CD4-positive, alpha-beta T cell treated with Interleukin-21 for 1 hour (primary cell): ENCODE measurements at places on chromosomes 4 and X.

DNA sequence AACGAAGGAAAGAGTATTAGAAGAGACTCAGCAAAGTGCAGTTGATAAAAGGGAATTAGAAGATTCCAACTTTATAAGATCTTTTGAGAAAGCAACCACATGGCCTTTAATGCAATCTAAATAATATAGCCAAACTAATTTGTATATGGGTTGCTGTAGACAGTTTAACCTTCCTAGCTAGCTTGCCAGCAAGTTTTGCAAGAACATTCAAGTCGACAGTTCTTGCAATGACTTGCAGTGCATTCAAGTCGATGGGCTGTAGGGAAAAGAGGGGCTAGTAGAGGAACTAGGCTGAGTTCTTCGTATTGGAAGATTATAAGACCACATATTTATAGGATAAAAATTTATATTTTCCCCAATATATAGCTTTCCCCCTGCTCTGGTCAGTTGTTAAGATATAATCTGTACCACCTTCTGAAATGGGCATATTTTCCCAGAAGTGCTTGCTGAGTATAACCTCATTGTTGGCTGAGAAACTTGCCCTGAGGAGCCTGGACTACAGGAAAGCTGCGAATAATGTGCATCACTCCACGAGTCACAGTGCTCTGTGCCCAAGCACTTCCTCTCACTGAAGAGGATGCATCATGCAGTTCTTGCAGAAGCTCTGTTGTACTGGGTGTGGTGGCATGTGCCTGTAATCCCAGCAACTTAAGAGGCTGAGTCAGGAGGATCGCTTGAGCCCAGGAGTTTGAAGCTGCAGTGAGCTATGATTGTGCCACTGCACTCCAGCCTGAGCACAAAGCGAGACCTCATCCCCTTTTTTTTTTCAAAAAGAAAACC, 56.7 kb downstream of the DOCK11 start:
- no peak for DNase-seq

- DNase-seq = no peak
Measured at GRCh38 chr4:185817403-185817818, 5.4 kb upstream of the SORBS2 start.

GRCh38 chr4:16117164-16117563, 33.3 kb upstream of the PROM1 start:
- no peak for DNase-seq

DNA sequence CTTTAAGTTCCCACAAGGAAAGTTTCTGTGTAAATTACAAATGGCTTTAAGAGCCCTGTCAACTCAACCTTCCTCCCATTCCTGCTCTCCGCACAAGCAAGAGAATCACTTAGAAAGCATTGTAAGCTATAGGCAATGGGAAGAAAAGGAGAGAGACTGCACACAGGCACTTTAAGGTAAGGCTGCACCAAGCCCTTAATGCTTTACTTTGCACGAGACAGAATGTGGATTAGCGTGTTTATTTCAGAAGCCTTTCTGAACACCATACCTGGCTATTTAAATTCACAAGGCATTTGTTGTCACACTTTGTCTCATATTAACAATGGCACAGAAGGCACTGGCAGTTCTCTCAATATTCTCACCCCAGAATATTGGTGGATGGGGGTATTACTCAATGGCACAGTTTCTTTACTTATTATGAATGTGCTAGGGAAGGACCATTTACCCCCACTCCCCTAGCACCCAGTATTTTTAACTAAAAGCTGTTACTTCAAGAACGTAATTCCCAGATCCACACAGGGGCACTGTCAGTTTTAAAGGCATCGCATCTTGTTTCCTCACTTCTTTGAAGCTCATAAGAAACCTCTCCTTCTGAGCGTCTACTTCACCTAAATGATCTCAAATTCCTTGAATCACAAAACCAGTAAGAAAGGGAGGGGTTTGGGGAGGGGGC, 150.0 kb downstream of the MAML3 start:
- DNase-seq = no peak

DNA sequence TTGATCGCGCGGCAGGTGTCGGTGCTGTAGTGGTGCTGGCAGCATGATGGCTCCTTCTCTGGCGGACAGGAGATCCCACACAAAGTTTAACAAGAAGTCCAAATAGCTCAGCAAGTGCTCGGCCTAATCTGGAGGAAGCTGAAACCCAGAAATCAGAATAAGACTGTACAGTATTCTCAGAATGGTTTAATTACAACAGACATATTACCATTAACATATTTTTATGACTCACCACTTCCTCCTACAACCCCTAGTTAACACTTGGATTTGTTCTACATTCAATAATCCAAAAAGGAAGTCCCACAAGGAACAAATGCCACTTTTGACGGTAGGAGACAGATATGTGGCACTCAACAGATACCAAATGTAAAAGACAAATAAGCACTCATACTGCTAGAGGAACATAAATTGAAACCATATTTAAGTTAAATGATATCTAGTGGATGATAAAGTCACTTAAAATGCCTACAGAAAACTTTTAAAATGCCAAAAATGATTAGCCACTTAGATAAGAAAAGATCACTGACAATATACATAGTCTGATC, 91.2 kb downstream of the HUWE1 start:
- DNase-seq = no peak

GRCh38 chr4:147924604-147925412, 192.9 kb downstream of the ARHGAP10 start:
- DNase-seq = no peak

GRCh38 chrX:46039526-46039925, 505.7 kb downstream of the ZNF674 start:
- DNase-seq = no peak

DNA sequence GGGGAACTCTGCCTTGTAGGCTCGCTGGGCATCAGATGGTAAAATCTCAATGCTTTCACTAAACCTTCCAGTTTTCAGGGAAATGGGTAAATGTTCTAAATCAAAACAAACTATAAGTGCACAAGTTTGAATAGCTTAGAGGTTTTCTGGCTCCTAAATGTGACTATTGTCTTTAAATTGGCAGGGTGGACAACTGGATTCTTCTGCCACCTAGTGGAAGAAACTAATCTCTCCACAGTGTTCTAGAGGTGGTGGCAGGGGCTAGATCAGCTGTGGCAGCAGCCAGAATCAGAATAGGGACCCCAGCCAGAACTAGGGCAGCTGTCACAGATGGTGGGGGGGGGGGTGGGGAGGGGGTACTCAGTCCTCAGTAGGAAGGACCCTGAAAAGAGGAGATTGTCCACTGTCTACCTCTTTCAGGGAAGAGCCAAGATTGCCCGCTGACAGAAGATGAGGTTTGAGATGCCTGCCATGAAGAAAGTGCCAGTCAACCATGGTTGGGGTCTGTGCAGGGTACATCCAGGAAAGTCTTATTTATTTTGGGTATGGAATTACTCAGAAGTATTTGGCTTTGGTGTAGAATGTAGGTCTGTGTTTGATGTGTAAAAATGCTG, 201.4 kb downstream of the CCNG2 start:
- peak; percentile 17 for DNase-seq

DNA sequence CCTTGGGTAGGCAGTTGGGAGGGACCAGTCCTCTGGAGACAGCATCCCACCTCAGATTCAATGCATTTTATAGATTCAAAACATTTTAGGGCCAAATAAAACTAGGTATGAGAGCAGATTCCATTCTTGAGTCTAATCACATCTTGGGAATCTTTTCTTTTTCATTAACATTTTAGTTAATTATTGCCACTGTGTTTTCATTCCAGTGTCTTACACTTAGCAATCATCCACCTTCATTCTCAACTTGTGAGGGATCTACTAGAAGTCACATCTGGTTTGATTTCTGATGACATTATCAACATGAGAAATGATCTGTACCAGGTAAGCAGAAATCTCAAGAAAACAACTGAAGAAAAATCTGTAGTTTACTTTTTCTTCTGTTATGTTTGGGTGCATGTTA, 99.5 kb downstream of the NFKB1 start:
- DNase-seq = no peak

DNA sequence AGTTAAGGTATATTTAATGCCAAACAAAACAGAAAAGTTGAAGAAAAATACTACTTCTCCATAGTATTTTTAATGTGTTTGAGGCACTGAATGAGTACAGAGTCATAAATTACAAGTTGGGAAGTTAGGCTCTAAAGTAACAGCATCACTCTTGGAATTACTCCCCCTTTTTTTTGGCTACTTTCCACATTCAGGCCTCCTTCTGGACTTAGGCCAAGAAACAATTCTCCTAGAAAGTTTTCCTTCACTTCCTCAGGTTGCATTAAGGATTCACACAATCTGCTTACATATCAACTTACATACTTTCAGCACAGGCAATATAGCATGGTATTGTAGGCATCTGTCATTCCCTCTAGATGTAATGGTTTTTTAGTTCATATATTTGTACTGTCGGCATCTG, 52.1 kb downstream of the TMEM165 start:
- DNase-seq = no peak

DNA sequence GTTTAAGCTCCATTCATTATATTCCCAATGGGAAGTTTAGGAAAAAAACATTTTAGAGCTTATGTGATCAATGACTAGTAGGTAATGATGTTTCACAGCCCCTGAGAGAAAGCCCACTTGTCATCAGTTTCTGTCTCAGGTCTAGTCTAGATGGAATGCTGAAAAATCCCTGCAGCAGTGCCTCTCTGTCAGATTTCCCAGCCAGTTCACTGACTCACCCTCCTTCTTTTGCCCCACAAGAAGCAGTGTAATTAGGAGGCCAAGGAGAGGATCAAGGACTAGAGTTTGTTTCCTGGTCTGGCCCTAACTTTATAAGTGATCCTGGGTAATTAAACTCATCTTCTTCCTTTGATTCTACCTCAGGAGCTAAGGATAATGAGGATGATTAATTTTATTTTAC, 118.7 kb upstream of the ANXA3 start:
- DNase-seq = no peak

DNA sequence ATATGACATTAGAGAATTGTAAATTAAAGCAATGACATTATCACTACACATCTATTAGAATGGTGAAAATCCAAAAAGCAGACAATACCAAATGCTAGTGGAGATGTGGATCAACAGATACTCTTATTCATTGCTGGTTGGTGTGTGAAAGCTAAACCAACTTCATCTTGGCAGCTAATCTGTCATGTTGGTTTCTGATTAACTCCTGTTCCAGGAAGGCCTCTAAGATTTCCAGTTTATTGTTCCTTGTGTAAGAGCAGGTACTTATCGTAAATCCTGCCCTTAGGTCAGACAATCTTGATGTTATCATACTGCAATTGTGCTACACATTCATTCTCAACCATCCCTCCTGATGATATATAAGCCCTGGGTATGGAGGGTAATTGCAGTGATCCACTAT, 809.0 kb upstream of the DIAPH2 start:
- no peak for DNase-seq

GRCh38 chr4:161393602-161394001, 770.2 kb downstream of the FSTL5 start:
- DNase-seq = no peak

DNA sequence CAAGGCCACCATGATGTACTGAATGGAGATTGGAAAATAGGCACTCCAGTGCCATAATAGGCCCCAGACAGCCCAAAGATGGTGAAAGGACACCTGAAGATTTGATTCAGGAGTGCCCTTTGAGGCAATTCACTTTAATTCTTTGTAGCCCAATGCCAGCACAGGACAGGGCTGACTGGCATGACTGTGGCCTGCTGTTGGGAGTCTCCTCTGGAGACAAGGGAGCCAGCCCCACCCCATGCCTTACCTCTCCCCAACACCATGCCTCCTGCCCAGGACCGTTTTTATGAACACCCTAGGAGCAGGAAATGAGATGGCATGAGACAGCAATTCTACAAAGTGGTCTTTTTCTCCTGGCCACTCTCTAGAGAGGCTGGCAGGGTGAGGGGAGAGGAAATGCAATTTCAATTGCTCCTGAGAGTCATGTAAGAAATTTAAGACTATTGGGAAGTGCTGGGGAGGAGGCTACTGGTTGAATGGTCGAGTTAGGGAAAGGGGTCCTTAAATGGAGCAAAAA, 94.2 kb upstream of the MAMLD1 start:
- DNase-seq = no peak

DNA sequence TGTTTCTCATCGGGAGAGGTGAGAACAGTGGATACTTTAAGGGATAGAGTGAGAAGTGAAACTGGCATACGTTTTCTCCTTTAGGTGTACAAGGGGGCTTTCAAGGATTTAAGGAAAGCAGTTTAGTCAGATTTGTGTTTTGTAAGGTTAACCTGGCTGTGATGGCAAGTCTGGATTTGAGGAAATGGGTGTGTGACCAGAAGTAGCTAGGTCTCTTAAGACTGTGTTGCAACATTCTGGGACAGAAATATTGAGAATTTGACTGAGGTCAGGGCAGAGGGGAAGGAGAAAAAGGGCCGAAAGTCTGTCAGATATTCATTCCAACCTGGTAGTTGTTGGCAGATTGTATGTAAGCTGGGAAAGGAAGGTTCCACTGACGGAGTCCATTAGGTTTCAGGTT, 10.4 kb upstream of the GABRE start:
- DNase-seq = no peak

GRCh38 chrX:98654565-98654964, 1755.5 kb downstream of the PCDH19 start:
- no peak for DNase-seq

GRCh38 chrX:107654872-107655761, 26.8 kb downstream of the PRPS1 start:
- peak; percentile 69 for DNase-seq

DNA sequence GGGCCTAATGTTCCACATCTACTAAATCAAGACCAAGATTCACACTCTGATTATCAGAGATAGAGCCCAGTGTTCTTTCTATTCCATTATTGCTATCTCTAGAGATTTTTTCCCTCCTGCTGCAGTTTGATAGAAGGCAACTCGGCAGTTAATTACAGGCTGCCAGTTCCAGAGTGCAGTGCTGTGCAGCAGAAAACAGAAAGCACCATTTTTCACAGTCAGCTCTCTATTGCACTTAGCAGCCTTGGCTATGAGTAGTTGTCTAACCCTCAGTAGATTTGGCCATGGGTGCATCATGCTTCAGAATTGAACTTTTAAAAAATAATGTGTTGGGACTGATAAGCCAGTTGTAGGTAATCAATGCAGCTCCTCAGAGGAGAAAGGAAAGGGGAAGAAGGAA, 295.3 kb downstream of the MID1IP1 start:
- no peak for DNase-seq

- DNase-seq = no peak
Measured at GRCh38 chr4:149247164-149247563, 568.5 kb downstream of the IQCM start.

DNA sequence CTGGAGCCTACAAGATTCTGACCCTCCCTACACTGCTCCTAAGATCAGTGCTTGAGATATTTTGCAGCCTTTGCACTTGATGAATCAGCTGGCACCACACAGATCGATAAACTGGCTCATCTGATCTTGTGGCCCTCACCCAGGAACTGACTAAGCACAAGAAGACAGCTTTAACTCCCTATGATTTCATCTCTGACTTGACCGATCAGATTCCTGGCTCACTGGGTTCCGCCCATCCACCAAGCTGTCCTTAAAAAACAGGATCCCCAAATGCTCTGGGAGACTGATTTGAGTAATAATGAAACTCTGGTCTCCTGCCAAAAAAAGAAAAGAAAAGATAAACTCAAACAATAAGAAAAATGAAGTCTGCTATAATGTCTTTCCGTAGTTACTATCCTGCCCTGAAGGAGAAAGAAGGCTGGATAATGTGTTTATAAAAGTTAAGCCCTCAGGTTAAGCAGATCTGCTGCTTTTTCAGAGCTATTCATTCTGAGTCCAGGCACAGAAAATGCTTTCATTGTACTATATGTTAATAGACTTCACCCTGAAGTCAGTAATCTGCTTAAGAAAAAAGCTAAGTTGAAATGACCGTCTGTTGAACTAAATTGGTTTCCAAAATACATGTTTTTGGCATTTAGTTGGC, 795.2 kb downstream of the TRIML1 start:
- no peak for DNase-seq

GRCh38 chr4:26030260-26030667, 116.2 kb downstream of the SMIM20 start:
- no peak for DNase-seq

- DNase-seq = no peak
Measured at GRCh38 chr4:67721770-67722597, 21.0 kb upstream of the UBA6 start.
